GM23248 (cell line): ENCODE measurements at places on chromosomes 2 and 18. TPM values are rescaled to one million over a fixed set of nuclear protein-coding genes. Genes with fewer than 3 reads are reported as not detected.
A peak's percentile ranks its signal among the peaks of the same experiment; 100 is the strongest.

GRCh38 chr2:164479460-164479859 is 141.8 kb downstream of the GRB14 start:
- DNase-seq, result peak; percentile 48

DNA sequence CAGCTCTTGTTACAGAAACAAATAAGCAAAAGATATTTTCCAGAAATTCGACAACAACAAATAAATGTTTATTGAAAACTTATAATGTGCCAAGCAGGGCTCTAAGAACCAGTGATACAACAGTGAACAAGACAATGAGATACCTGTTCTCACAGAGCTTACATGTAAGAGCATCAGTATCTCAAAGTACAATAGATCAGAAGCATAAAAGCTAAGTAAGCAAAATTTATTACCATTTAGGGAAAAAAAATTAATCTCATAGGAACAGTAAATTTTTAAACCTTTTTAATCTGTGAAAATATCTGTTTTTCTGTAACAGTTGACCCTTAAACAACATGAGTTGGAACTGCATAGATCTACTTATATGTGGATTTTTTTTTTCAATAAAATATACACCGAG is 20.9 kb downstream of the ROCK1 start:
- DNase-seq, result no peak

DNA sequence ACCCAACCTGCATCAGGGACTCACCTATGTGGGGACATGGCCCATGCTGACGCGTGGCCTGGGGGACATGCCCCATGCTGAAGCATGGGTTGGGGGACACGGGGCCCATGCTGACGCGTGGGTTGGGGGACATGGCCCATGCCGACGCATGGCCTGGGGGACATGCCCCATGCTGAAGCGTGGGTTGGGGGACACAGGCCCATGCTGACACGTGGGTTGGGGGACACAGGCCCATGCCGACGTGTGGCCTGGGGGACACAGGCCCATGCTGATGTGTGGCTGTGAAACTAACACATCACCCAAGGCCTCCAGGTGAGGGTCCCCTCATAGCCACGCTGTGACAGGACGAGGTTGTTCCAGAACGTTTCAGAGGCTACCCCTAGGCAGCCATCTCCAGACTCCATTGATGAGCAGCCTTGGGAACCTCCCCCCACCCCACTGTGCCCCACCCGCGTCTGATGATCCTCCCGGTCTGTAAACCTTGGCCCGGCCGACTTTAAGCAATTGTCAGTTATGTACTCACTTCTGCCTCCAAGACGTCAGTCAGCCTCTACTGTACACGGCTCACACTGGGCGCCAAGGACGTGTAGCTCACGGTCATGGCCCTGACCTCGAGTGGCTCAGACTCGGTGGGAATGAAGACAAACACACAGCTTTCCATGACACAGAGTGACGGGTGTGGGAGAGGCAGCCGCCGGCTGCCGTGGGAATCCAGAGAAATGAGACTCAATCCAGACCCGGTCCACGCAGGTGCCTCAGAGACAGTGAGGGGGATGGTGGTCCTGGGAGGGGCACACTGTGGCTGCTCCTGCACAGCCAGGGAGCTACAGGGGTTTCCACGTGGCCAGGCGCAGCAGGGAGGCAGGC is 50.2 kb upstream of the SLC66A3 start:
- no peak for DNase-seq

DNA sequence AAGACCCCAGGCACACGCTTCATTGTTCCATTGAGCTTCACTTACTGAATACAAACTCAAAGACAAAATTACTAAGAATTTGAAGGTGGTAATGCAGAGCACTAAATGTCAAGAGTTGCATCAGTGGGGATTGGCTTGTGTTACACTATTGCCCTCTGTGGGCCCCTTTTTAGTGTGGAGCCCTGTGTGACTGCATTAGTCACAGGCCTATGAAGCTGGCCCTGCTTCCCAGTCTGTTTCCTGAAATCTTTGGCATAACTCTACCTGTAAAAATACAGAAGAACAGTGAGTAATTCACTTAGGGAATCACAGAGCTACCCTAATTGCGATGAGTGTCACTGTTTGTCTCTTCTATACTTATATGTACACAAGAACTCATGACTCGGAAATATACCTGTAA is 40.0 kb upstream of the STPG4 start:
- peak; percentile 80 for DNase-seq

MLPH gene
- 10.8 and 14.9 TPM in 2 replicates for polyA plus RNA-seq

DNA sequence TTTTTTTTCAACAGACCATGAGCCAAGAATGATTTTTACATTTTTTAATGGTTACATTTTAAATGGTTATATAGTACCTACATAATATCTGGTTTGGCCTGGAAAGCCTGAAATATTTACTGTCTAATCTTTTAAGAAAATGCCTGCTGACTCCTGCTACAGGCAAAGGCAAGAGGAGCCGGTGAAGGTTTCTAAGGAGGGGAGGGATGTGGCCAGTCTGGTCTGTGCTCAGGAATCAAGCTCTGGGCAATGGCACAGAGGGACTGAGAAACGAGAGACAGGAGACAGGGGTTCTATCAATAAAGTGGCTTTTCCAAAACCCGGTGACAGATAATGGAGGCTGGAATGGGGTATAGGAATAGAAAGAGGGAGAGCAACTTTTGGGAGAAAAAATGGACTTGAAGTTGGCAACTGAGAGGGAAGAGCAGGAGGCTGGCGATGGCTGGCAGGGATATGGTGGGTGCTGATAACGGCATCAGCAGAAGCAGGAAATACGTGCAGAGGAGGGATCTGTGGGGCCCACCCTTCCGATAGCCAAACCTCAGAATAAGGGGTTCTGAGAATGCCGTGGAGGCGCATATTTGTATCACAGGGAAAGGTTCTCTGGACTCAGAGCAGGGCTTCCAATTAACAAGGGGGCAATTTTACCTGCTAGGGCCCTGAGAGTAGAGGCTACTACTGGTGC is 64.0 kb upstream of the DNMT3A start:
- DNase-seq, result no peak

FAM161A gene
- 1.4 and 1.8 TPM in 2 replicates for polyA plus RNA-seq

- DNase-seq, result no peak
Measured at GRCh38 chr18:12989397-12990122, 1.6 kb upstream of the CEP192 start.

- no peak for DNase-seq
Measured at GRCh38 chr2:145739681-145740080, 1219.8 kb upstream of the ZEB2 start.

DNA sequence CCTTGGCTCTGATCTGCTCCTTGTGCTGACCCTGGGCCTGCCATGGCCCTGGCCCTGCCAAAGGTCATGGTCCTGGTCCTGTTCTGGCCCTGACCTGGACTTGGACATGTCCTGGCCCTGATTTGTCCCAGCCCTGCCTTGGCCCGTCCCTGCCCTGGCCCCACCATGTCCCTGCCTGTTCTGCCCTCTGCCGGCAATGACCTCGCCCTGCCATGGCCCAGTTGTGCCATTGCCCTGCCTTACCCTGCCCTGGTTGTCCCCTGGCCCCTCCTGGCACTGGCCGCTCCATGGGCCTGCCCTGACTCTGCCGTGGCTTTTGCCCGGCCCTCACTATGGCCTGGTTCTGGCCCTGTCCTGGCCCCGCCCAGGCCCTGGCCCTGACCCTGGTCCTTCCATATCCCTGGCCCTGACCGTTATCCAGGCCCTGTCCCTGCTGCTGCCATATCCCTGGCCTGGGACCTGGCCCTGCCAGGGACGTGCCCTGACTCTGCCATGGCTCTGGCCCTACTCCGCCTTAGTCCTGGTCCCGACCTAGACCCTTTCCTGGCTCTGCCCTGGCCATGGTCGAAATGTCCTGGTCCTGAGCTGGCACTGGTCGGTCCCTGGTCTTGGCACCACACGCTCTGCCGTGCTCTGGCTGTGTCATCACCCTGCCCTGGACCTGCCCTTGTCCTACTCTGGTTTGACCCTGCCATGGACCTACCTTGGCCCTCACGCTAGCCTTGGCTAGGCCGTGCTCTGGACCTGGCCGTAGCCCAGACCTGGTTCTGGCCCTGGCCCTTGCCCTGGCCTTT is 6.8 kb upstream of the ANKRD62 start:
- DNase-seq, result no peak

GATA6 gene
- 6.6 and 6.9 TPM in 2 replicates for polyA plus RNA-seq

GRCh38 chr2:172560721-172561120 is 4.8 kb downstream of the PDK1 start:
- peak; percentile 9 for DNase-seq

CHRND gene
- polyA plus RNA-seq, result not detected in 2 replicates

DNA sequence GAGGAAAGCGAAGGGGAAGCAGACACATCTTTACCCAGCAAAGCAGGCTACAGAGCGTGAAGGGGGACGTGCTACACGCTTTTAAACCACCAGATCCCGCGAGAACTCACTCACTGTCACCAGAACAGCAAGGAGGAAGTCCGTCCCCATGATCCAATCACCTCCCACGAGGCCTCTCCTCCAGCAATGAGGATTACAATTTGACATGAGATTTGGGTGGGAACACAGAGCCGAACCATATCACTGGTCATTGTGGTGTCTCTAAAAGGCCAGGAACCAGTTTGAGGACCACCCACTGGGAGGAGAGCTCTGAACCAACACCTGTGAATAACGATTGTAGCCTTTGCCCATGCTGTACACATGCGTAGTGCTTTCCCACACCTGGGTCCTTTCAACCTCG is 116.6 kb upstream of the FAM136A start:
- DNase-seq, result no peak

- DNase-seq, result peak; percentile 91
Measured at GRCh38 chr2:237673130-237674001, 46.0 kb downstream of the LRRFIP1 start.

GRCh38 chr2:220871909-220872308 is 700.2 kb downstream of the EPHA4 start:
- DNase-seq, result no peak

DNA sequence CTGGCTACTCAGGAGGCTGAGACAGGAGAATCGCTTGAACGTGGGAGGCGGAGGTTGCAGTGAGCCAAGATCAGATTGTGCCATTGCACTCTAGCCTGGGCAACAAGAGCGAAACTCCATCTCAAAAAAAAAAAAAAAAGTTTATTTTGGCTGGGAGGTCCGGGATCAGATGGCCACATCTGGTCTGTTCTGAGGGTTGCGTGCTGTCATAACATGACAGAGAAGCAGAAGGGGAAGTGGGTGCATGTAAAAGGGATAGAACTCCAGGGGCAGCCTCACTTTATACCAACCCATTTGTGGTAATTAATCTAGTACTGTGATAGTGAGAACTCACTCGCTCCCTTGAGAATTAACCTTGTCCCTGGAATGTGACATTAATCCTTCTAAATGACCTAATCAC is 101.2 kb downstream of the PTPN4 start:
- no peak for DNase-seq

DNA sequence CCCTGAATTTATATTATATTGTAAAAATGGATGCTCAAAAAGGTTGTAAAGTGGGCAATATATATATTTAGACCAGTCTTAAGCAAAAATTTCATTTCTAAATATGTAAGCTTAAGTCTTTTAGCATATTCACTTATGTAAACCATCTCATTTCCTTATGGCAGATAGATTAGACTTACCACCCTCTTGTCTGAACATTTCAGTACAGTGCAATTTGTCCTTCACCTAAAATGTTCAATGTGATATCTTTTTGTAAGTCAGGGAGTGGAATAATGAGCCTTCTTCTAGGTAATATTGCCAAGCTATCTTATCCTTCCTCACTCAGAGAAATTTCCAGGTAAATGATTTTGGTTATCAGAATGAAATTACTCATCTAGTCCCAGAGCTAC is 92.3 kb downstream of the KLF7 start:
- DNase-seq, result no peak

- no peak for DNase-seq
Measured at GRCh38 chr2:1694371-1695271, 49.7 kb downstream of the PXDN start.
